NCI-H187 (cell line): ENCODE measurements at places on chromosomes 1 and 21.

DNA sequence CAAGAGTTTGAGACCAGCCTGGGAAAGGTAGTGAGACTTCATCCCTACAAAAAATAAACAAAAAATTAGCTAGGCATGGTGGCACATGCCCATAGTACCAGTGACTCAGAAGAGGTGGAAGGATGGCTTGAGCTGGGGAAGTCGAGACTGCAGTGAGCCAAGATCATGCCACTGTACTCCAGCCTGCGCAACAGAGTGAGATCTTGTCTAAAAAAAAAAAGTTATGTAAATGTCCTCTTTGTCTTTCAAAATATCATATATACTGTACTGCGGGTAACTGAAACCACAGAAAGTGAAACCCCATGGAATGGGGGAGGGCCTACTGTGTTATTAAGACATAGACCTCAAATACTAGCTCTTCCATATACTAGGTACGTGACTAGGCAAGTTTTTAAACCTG is 20.8 kb downstream of the ACADM start:
- DNase-seq: no peak

- peak; percentile 16 for DNase-seq
These were observed 5.9 kb upstream of the STUM start for GRCh38 chr1:226542623-226543103.

DNA sequence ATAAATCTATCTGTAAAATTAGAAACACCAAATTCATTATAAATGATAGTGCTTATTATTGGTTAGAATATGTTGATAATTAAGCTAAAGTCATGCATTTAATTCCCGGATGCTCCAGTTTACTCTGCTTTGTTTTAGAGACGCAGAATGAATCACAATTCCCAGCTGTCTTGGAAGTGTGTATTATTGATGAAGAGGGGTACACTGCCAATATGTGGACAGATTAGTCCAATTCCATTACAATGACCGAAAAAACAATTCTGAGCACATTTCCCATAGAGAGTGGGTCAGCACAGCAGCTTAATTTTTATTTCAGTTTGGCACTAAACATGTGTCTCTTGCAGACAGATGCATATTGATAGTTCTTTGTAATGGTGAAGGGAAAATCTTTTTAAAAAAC is 146.7 kb downstream of the KCNT2 start:
- no peak for DNase-seq

DNA sequence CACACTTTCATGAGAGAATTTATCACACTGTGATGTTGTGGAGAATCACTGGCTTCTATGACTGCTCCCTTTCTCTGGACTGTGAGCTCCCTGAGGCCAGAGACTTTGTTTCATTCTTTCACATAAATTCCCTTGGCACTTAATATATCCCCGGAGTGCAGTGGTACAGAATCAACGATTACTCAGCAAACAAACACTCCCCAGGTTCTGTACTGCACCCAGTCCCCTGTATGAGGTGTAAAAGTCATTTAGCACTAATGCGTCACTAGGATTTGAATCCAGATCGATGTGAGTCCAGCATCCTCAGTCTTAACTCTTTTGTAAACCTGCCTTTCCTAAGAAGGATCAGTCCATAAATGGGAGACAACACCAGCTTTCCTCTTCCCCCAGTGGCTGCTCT is 6.8 kb upstream of the UTP25 start:
- no peak for DNase-seq

DNA sequence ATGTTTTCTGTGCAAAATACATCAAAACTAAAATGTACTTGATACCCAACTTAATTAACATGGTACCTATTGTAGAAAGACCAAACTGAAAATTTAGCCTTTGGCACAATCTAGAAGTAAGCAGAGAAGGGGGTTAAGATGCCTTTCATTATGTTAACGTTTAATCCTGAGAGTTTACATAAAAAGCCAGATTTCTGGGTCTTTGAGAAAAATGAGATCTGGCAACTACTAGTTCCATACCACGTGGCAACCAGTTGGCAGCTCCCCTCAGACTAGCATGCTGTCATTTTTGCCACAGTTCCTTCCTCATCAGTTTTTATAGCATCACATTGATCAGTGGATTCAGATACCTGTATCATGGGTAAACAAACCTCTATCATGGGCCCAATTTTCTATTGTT is 1.5 kb downstream of the RO60 start:
- DNase-seq: no peak

DNA sequence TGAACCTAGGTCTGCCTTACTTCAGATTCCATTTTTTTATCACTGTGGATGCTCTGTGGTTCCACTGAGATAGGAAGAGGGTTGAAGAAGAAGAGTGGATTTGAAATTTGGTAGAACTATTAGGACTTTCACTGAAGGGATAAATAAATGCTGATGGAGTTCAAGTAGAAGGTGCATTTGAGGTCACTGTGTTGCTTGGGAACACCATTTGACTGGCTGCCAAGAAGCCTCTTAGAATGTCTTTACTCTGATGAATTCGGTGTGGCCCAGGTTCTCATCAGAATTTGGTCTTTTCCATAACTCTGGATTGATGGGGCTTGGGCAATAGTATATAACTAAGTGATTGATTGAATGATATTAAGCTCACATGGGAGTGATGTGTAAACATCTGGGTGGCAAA is 11.9 kb downstream of the XPR1 start:
- DNase-seq: no peak

DNA sequence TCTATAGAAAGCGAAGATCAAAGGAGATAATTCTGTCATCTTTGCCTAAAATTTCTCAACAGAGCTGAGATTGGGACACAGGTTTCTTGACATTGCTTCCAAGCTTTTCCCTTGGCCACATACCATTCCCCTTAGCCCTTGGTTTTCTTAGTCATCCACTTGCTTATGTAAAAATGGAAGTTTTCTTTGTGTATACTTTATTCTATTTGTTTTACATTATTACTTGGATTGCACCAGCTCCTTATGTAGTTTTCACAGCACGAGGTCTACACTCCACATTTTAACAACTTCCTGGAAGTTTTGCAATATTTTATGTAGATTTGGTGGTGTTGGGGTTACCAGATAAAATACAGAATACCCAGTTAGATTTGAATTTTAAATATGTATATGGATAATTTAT is 129.8 kb downstream of the PLA2G4A start:
- no peak for DNase-seq

- DNase-seq: no peak
These were observed 267.8 kb upstream of the NRIP1 start for GRCh38 chr21:15332572-15332971.

DNA sequence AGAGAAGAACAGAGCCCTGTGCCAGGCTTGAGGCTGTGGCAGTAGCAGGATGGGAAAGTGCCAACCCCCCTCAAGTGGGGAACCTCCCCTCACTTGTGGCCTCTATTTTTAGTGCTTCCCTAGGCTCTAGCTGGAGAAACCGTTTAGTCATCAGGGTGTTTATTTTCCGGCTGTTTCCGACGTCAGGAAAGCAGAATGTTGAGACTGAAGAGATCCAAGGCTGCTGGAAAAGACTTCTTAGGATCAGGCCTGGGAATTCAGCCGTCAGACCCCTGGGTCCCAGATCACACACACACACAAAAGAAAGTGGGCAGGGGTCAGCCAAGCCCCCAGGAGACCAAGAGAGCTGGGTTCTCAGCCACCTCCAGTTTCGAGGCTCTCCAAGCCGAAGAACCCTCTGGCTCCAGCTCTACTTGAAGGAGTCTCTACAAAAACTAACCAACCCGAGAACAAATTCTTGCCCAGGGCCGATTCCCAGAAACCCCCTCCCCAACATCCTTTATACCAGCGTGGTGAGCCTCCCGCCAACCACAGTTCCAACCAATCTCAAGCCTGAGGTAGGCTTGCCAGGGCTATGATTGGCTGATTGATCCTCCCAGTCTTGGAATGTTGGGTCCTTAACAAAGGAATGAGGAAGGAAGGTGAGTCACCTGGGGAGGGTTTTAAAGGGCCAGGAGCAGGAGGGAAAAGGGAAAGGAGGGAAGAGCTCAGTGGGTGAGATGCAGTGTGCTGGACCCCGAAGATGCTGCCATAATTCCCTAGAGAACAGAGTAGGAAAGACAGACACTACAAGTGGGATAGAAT is 2.5 kb upstream of the MEF2D start:
- DNase-seq: no peak

DNA sequence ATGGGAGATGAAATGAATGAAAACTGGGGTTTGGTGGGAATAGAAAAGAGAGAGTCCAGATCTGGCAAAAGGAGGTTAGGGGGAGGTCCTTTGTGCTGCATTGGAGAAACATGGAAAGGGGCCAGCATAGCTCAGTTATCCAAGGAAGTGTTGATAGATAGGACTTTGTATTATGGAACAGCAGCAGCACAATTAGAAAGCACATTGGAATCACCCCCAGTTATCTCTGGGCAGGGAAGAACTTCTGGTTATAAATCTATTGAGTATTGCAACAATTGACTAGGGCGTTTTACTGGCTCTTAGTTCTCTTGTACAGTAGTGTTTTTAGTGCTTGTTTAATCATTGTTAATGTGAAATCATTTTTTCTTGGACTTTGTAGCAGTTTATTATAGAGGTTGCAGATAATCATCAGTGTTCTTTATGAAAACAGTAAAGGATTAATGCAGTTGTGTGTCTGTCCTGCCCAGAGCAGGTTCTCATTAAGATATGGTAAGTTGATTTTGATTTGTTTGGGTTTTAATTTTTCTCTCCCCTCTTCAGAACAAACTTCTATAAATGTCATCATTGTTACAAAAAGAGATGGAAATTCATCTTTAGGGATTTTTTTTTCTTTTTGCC is 76.6 kb downstream of the NR5A2 start:
- DNase-seq: no peak

- no peak for DNase-seq
These were observed 131.6 kb downstream of the DMRTB1 start for GRCh38 chr1:53590531-53591515.

GRCh38 chr1:154714052-154714623 is 106.2 kb upstream of the ADAR start:
- DNase-seq: no peak

DNA sequence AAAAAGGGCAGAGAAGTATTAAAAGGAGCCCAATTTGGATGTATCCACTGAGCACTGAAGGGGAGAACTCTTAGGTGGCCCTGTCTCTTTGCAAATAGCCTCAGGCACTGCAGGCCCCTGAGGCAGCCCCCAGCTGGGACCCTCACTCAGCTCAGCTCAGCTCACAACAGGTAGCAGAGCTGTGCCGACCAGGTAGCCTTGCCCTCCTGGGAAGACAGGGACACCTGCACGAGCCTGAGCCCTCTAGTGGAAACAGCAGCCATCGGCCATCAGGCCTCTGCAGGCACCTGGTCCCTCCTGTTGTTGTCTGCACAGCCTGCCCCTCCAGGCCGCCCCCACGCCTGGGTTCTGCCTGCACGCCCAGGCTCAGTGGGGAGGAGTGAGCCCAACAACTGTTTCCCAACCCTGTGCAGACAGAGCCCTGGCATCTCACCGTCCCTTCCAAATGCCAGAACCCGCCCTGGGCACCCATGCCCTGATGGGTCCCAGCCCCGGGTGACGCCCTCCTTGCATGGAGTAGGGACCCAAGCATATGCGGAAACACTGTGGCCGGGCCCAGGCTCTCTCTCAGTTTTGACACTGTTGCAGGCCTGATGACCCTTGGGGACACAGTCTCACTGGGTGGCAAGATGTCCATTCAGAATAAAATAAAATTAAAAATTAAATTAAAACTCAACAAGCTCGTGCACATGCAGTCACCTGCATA is 60.0 kb upstream of the AJAP1 start:
- no peak for DNase-seq

DNA sequence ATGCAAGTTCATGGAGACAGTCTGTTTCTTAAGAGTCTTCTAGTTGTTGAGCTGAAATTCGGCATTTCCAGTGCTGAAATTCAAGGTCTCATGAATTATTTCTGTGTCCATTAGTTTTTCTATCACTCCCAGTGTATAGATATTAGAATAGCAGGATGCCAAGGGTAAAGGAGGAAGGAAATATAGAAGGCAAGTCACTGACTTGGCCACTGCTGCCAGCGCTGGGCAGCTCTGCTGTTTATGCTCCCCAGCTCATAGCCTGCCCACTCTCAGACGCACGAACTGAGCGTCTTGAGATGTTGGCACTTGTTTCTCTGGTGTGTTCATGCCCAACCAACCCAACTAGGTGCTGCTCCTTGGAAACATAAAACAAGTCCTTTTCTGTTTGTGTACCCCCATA is 110.1 kb downstream of the SLC45A1 start:
- DNase-seq: no peak

DNA sequence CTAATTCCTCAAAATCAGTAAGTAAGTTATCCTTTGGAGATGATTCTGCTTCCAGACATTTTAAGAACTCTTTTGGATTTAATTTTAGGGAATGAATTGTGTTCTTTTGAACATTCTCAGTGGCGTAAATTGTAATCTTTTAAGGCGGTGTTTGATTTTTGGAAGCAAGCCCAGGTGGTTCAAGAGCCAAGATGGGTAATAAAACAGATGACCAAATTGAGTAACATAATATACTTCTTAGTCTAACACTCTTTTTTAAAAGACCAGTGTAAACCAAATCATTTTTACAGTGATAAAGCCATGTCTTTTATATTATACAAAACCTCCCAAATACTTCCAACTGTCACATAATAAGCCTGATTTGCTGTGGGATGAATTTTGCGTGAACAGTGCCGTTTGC is 133.8 kb downstream of the LRRC40 start:
- no peak for DNase-seq
